ENCODE measurements at places on chromosomes 11 and 22.

GRCh38 chr11:130561441-130561881 lies 113.0 kb downstream of the ADAMTS15 start:
- no peak for DNase-seq

- DNase-seq, result no peak
Measured at GRCh38 chr11:120573756-120574354, 62.3 kb downstream of the GRIK4 start.

DNA sequence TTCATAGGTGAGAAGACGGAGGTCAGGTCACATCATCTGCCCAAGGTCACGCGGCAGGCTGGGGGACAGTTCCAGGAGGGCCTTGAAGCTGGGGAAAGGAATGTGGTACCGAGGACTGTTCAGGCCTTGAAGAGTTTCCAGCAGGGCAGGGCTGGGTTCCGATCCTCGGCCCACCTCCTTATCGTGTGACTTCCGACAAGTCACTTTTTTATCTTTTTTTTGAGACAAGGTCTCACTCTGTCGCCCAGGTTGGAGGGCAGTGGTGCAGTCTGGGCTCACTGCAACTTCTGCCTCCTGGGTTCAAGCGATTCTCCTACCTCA lies 623 bp downstream of the NDUFS8 start:
- no peak for DNase-seq

- DNase-seq, result no peak
Measured at GRCh38 chr11:126756421-126756820, 244.1 kb downstream of the KIRREL3 start.
